Activated CD4-positive, alpha-beta T cell treated with anti-CD3 and anti-CD28 coated beads, Interleukin-2, amount 50 U/mL, for 48 hours (primary cell): ENCODE measurements at places on chromosomes 1 and 21.

- DNase-seq: no peak
These were observed 402.7 kb downstream of the DISC1 start for GRCh38 chr1:232029315-232029714.

- no peak for DNase-seq
These were observed 129.2 kb downstream of the CYYR1 start for GRCh38 chr21:26443867-26444266.

DNA sequence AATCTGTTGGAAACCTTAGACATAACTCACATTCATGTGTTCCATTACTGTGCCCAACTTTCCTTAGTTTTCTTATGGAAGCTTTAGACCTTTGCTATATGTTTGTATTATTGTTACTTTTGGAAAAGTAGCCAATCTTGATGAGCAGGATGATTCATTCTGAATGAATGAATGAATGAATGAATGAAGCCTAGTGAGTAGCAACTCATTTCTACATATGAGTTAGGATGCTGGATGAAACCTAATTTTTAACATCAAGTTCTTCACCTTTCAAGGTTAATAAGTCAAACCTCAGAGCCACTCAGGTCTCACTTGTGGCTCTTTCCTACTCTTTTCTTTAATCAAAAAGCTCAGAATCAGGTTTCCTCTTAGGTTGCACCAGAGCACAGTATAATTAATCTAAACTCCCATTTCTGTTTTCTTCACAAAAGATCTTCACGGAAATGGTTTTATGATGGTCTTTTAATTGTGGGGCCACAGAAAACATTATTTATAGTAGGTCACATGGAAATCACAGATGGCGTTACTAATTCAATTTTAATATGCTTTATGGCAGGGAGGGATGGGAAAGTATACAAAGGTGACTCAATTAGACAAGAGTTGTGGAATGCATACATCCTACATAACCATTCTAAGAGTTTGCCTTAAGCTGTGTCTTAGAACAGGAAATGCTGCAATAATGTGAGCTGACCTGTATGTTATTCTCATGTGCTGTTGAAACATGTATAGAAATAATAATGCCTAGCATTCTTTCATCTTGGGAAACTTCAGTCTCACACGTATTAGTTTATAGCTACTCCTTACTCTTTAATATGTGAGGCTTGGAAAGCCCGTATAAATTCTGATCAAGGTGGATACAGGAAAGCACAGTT lies 4.5 kb upstream of the DDX59 start:
- no peak for DNase-seq

DNA sequence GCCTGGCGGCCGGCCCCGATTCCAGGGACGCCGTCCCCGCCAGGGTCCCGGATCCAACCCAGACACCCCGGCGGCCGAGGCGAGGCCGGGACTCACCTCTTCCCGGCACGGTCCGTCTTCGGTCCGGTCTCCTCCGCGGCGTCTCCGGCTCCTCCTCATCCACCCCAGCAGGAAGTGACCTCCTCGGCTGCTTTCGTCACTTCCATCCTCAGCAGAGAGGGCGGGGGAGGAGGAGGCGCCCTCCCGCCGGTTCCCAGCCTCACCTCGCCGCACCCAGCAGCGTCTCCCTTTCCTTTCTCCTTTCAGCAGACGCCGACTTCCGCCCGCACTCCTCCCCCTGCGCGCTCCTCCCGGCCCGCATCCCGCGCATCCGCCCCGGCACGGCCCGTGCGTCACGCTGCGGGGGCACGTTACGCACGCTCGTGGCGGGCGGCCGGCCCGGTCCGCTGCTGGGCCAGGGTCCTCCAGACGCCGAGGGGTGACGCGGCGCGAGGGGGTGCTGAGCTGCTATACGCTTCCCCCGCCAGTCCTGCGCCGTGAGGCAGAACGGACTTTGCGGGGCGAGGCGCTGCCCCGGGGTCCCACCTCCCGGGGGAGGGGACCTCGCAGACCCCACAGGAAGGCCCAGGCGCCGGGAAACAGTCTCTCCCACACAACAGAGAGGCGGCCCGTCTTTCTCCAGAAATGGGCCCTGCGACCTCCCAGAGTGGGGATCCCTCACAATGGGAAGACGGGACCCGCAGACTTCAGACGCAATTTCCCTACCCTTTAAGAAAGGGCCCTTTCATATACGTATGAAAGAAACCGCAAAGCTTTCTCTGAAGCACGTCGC lies at the start of gene ETV3:
Gene ETV3, minus strand, starts transcription at position 176 of the 832 bp plus-strand sequence. CDS start 2,043 bp downstream, outside the sequence.
- peak; percentile 89 for DNase-seq

- DNase-seq: no peak
These were observed 70.6 kb downstream of the ALPL start for GRCh38 chr1:21579791-21580190.

GRCh38 chr1:46438346-46438745 lies 44.2 kb downstream of the FAAH start:
- no peak for DNase-seq

- no peak for DNase-seq
These were observed 48.3 kb upstream of the C1orf146 start for GRCh38 chr1:92169214-92170005.

DNA sequence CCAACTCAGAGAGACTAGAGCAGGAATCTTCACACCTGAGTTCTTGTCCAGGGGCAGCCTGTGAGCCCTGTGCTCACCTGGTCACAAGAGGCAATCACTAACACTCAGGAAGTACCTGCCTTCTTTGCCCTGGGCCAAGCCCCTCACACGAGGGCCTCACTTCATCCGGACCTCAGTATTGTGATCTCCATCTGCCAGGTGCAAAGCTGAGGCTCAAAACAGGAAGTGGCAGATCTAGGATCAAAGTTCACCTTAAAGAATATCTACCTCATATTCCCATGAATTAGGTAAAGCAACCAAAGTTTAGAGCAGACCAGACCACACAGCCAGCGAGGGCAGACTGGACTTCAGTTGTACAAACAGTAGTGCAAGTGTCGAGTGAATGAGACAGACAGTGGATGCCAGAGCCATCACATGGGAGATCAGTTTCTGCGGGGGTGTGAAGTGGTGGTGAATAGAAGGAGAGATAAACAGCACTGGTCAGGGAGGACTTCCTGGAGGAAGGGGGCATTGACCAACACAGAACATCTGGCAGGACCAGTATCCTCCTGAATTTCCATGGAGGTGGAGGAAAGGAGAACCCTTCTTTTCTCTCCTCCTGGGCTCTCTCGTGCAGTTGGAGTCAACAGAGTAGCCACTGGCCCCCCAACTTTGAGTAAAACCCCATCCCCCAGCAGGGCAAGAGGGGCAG lies 116.6 kb upstream of the ZBTB40 start:
- DNase-seq: no peak

GRCh38 chr21:36456729-36457414 lies 23.1 kb downstream of the CLDN14 start:
- no peak for DNase-seq

GRCh38 chr1:68442822-68443556 lies 6.8 kb downstream of the RPE65 start:
- DNase-seq: peak; percentile 2

GRCh38 chr1:57019236-57019839 lies 53.5 kb upstream of the C8B start:
- no peak for DNase-seq

- no peak for DNase-seq
These were observed 244.4 kb downstream of the FOXD2 start for GRCh38 chr1:47682198-47682597.

GRCh38 chr1:117656202-117656641 lies 50.4 kb downstream of the TENT5C start:
- DNase-seq: peak; percentile 82
